Stimulated activated CD8-positive, alpha-beta memory T cell treated with anti-CD3 and anti-CD28 coated beads, Interleukin-4, amount 100 ng/mL, for 24 hours (primary cell): ENCODE measurements at places on chromosomes 13 and 19.
A peak's percentile ranks its signal among the peaks of the same experiment; 100 is the strongest.

- DNase-seq, result no peak
Observed at GRCh38 chr19:23507446-23507845, 112.2 kb upstream of the ZNF91 start.

DNA sequence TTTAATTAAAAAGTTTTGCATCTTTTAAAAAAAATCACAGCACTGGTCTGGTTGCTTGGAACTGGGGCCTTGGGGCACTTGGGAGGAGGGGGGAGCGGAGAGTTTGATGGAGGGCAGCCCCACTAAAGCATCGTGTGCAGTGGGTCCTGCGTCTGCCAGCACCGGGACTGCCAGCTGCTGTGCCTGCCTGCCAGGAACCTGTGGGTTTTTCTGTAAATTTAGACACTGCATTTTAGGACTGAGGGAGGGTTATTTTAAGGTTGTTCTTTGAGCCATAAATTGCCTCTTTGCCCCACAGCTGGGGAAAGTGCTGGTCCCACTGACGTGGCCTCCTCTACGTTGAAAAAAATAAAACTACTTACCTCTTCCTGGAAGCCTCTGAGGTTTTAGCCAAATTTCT, 2.9 kb downstream of the KLF2 start:
- DNase-seq, result no peak

GRCh38 chr19:38920602-38921419, 8.8 kb upstream of the CCER2 start:
- DNase-seq, result no peak

DNA sequence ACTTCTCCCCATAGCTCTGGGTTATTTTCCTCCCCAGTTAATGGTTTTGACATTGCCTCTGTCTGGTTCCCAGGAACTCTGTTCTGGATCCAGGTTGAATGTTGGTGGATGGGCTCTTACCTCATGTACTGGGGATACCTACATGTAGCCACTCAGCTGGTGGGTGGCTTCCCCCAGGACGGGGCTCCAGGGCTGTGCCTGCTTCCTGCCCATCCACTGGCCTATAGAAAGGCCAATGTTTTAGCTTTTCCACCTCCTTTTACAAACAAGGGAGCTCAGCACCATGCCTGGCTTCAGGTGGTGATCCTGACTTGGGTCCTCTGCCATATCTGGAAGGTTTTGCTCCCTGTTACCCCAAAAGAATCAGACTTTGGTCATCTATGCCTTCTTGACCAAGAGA, 120.2 kb downstream of the AKAP11 start:
- no peak for DNase-seq

- peak; percentile 28 for DNase-seq
Observed at GRCh38 chr19:3250675-3251074, 26.2 kb downstream of the CELF5 start.

GRCh38 chr13:97108530-97108900, 113.6 kb upstream of the MBNL2 start:
- no peak for DNase-seq

- DNase-seq, result no peak
Observed at GRCh38 chr19:55112777-55113569, 4.5 kb downstream of the PPP1R12C start.
